ENCODE measurements at places on chromosomes 3 and 15.

- DNase-seq = no peak
These were observed 41.6 kb upstream of the DLG1 start for GRCh38 chr3:197339841-197340520.

DNA sequence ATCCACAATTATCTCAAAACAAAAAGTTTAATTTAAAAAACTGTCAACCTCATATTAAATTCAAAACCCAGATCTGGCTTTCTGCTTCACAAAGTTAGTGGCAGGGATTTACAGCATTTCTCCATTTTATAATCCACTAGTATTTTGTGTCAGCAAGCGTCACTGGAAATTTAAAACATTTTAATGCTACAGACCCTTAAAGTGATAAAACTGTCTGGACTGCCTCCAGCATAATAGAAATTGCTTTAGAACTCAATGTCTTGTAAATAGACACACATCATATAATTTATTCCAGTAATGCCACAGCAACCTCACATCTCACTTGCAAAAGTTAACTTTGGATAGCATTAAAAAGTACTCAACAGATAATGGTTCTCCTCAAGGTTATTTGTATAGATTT is 116.1 kb downstream of the ULK4 start:
- no peak for DNase-seq

GRCh38 chr3:173652093-173652492 is 254.5 kb downstream of the NLGN1 start:
- DNase-seq = no peak

- no peak for DNase-seq
These were observed 9.7 kb downstream of the TEX264 start for GRCh38 chr3:51680663-51681230.

GRCh38 chr3:70981231-70981880 is 602.2 kb downstream of the FOXP1 start:
- no peak for DNase-seq
